Right cardiac atrium (tissue), 5 donors: ENCODE measurements at places on chromosomes 6 and 20. TPM values are rescaled to one million over a fixed set of nuclear protein-coding genes. Genes with fewer than 3 reads are reported as not detected.

The OARD1 gene
- 27.8 TPM for polyA plus RNA-seq

The SNPH gene
- 5.2 TPM for polyA plus RNA-seq

The PIM1 gene
- polyA plus RNA-seq, result 44.2 TPM

The PRICKLE4 gene
- polyA plus RNA-seq, result 1.7 TPM

The LRRN4 gene
- polyA plus RNA-seq, result 0.05 TPM

The TXLNB gene
- 48.7 TPM for polyA plus RNA-seq

The RPS6KA2 gene
- 34.0 TPM for polyA plus RNA-seq

The PRR3 gene
- polyA plus RNA-seq, result 4.2 TPM

DNA sequence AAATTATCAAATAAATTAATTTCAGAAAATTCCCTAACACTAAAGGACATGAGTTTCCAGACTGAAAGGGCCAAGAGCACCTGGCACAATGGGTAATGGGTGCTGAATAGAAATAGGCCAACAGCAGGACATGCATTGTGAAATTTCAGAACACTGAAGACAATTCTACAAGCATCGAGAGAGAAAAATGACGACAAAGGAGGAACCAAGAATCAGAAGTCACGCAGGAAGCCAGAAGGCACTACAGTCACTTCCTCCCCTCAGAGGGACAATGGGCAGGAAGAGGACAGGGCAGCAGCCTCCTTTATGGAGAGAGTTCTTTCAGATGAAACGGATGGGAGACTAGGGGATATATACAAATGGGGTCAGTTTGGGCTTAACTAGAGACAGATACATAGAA is 29.6 kb downstream of the PCNA start:
- no peak for DNase-seq

- no peak for DNase-seq
Measured at GRCh38 chr6:17851720-17852161, 135.7 kb downstream of the KIF13A start.

- DNase-seq, result no peak
Measured at GRCh38 chr6:45491048-45491735, 113.5 kb upstream of the SUPT3H start.

- DNase-seq, result no peak
Measured at GRCh38 chr6:53616450-53617357, 48.9 kb downstream of the KLHL31 start.

DNA sequence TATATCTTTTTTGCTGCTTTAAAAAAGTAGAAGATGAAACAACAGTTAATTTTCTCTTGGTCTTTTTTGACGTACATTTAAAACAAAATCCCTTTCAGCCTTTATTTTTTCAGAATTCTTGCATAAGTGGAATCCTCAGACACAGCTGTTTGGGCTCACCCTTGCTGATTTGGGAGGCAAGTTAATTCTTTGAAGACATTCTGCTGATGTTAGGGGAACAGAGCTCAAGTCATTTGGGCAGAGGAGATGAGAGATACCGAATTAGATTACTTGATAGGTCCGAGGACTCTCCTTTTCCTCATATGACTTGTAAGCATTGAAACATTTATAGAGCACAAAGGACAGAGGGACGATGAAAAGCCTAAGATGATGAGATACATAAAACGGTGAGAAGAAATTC is 567.9 kb upstream of the CITED2 start:
- no peak for DNase-seq

GRCh38 chr6:137136065-137136464 is 37.4 kb downstream of the IL22RA2 start:
- DNase-seq, result no peak

DNA sequence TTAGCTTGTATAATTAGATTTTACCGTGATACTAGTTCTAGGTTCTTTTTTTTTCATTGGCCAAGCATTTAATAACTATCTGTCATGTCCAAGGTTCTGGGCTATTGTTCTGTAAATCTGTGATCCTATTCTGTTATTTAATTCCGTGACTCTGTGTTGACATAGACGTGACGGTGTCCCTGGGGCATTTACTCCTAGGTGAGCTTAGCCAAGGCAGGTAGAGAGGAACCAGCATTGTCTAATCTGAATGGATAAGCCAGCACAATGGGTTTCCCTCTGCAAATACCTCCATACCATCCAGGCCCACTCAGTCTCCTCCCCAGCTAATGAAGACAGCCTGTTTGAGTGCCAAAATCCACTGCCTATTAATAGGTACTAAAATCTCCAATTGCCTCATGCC is 8.9 kb upstream of the CDSN start:
- no peak for DNase-seq

- no peak for DNase-seq
Measured at GRCh38 chr6:31597006-31597405, 4.2 kb upstream of the NCR3 start.

GRCh38 chr20:21518292-21518991 is 4.6 kb upstream of the NKX2-2 start:
- DNase-seq, result no peak

- DNase-seq, result no peak
Measured at GRCh38 chr20:45727044-45727443, 4.9 kb downstream of the SPINT4 start.

DNA sequence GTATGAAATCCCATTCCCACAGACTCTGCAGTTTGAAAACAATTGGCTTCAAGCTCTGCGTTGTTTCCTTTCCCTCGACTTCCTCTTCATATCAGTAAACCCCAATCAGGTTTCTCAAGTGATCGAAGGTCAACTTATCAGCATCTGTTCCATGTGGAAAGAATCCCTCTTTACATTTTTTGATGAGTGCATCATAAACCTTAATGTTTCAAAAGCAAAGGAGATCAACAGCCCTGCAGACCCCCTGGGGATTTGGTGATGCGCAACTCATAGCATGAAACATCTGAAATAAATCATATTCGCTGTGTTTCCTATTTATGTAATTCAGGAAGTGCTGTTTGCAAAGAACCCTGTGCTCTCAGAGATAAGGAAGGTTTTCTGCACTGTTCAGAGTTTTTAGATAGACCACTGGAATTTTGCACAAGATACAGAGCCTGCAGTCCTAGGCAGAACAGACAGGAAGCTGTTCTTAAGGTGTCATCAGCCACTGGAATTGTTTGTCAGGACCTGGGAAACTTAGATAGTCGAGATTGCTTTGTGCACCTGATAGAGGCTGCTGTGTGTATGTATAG is 216.0 kb downstream of the HIVEP2 start:
- DNase-seq, result no peak

- no peak for DNase-seq
Measured at GRCh38 chr6:170243386-170243785, 47.5 kb downstream of the DLL1 start.

DNA sequence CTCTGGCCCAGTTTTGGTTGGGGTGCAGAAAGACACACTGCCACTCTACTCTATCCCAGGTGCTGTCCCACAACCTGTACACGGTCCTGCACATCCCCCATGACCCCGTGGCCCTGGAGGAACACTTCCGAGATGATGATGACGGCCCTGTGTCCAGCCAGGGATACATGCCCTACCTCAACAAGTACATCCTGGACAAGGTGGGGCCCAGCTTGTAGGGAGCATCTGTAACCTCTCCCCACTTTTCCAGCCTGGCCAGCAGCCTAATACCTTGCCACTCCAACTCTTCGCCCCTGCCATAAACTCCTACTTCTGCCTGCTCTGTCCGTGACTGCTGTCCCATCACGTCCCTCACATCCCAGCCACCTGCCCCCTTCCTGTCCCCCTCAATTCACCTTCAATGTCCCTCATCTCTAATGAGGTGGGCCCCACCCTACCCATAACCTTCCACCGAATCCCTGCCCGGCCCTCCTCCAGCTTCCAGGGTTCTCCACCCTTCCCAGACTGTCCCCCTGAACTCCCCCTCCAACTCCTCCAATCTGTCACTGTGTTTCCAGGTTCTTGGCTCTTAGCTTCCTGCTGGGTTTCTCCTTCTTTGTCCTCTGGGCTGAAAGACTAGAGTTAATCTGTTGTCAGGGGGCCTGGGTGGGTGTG is 12.1 kb downstream of the DEF6 start:
- no peak for DNase-seq

GRCh38 chr6:164336455-164336854 is 921.9 kb downstream of the QKI start:
- no peak for DNase-seq

DNA sequence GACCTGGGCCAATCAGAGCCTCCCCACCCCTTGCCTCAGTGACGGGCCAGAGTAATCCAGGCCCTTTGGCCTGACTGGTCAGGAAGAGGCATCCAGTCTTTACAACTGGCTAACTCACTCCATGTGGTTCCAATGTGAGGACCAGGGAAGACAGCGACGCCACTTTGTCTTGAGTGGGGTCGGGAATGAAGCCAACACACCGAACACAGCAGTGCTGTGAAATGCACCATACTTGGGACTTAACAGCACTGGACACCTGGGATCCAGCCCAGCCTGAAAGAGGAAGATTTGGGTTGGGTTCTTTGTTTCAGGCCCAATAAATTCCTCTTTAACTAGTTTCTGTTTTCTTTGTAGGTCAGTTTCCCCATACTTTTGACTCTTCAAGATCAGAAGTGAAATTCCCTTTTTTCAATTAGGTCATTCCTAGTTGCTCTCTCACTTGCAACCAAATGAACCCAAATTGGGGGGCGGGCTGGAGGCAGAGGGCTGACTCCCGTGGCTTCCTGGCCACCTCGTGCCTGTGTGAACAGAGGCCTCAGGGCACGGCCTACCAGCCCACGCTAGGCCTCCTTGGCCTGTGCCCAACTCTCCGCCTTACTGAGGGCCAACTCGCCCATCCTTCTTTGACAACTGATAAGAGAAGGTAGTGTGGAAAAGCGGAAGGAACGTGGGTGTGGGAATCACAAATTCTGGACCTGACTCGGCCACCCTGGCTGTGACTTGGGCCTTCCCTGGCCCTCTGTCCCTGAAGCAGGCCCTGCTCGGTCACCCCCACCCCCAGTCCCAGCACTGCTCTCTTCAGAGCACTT is 17.1 kb downstream of the SULF2 start:
- DNase-seq, result peak; percentile 78

DNA sequence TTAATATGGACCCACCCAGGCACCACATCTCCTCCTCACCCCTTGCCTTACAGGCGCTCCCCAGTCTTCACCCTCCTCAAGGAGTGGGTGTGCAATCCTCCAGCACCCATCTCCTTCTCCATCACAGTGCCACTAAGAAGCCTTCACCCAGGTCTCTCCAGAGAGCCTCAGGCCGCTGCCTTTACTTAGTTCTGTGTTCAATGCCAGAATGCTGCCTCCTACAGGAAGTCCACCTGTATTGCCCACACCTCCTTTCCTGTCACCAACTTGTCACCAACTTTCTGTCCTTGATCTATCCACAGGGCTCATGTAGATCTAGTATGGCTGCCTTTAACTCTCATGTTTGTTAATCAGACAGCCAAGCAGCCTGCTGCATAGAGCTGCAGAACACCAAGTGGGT is 586 bp upstream of the LST1 start:
- DNase-seq, result no peak

DNA sequence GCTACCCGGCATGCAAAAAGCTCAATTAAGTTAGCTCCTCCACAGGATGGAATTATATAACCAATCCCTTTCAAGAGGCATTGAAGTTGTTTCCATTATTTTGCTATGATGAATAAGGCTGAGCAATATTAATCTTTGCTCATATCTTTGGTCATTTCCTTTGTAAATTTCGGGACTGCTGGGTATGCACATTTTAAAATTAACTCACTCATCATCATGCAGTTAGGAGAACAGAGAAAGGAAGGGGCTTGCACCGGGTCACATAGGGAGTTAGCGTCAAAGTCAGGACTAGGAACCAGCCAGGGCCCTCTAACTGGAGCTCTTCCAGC is 430 bp upstream of the FAM110A start:
- DNase-seq, result no peak

DNA sequence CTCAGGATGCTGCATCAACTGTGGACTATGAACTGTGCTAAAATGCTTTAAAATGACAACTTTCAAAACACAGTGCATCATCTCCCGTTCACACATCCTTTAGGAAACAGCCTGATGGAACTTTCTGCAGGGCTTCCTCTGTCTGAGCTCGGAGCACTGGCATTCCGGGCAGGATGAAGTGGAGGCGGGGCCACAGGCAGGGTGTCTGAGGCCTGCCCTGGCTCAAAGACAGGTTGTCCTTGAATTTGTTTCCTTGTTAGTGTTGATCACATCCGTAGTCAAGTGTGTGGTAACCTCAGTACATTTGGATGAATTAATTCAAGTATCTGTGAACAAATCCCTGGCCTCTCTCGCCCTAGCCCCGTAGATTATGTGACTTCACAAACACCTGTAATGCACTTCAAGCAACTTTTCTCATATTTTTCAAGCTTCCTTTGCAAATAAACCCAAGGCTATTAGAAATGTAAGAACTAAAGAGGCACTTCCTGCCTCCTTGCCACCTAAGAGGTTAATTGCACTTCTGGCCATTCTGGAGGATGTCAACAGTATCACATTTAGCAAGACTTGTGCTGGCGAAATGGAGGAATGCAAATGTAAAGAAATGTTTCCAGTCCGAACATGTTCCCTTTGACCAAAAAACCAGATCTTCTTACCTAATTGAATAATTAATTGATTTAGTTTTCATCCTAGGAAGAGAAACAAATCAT is 3.1 kb downstream of the CD93 start:
- peak; percentile 83 for DNase-seq

DNA sequence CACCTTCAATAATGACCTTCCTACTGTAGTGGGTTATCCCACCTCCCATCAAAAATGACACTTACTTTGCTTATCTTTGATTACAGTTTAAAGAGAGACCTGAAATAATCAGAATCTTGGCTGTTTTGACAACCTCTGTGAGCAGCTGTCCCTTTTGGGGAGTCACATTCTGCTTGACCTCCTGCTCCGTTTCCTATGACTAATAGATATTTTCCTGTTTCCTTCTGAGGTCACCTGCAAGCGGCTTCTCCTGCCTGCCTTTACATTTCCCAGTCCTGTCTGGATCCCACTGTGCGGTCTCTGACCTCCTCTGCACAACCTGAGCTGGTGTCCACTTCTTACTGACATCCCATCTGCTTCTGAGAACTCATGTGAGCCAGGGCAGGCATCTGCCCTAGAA is 54.2 kb downstream of the TRAM2 start:
- DNase-seq, result no peak

DNA sequence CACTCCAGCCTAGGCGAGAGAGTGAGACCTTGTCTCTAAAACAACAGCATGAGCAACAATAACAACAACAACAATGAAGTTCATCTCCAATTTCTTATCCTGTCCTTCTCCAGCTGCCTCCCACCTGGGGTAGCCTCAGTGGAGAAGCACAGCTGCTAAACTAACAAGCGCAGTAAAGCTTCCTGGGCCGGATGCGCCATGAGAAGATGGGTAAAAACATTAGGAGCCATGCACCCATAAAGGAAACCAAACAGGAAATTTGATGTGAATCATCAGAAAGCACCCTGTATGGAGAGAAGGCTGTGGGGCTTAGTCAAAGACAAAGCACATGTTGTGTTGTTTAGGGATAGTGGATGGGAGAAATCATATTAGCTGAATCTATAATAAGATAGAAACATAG is 61.1 kb upstream of the CCN6 start:
- no peak for DNase-seq
